ENCODE measurements at places on chromosomes 7 and 10.
A peak's percentile ranks its signal among the peaks of the same experiment; 100 is the strongest.

DNA sequence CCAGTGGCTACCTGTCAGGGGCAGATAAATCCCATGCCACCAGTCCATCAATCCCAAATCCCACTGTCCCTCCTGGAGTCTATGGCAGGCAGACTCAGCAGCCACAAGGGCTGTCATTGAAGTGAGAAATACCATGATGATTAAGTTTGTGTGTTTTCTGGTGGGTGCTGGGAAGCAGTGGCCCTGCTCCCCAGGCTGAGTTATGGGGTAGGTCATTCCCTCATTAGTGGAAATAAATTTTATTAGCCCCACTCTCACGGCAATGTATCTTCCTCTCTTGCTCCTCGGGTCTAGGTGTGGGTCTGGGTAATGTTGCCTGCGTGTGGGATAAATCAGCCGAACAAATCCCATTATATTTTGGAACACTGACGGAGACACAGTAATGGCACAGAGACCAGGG, 76.8 kb downstream of the PLXNA4 start:
- DNase-seq, result no peak

- DNase-seq, result peak; percentile 2
Measured at GRCh38 chr7:119482209-119482608, 790.8 kb upstream of the KCND2 start.

GRCh38 chr10:110141185-110141584, 66.2 kb upstream of the MXI1 start:
- DNase-seq, result no peak

- DNase-seq, result no peak
Measured at GRCh38 chr7:77253151-77253550, 53.5 kb upstream of the FGL2 start.

GRCh38 chr7:8115547-8116402, 146.2 kb downstream of the ICA1 start:
- DNase-seq, result no peak

DNA sequence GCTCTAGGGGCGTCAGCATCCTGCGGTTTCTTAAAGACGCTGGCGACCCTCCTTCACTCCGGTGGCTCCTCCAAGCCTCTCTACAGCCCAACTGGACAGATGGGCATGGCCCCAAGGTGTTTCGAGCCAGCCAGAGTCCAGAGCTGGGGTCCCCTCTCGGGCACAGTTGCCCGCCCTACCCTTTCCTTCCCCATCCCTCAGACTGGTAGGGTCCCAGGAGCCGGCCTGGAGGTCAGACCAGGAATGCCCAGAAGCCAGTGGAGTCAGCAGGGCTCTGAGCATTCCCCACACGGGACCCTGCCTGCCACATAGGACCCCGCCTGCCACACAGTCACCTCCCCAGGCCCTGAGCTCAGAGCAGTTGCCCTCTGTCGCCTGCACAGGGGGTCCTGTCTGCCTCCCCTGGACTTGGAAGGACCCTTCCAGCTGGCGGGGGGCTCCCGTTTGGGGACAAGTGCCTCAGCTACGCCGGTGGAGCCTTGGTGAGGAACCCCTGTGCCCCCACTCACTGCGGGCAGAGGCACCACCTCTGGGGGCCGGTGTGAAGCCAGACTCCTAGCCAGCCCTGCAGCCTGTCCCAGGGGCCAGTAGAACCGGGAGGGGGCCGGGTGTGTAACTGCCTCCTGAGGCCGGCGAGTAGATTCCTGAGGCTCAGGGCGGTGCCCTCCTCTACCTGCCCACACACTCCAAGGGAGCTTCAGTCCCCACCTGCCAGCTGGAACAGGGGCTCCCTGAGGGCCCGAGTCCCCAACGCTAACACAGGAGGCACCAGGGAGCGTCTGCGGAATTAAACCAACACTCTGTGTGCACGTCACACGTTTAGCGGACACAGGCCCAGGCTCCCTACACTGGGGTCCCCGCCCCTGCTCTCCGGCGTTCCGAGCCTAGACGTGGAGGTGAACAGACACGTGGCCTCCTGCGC, 19.4 kb upstream of the PDGFA start:
- no peak for DNase-seq

- DNase-seq, result peak; percentile 16
Measured at GRCh38 chr10:79293841-79294581, 53.3 kb upstream of the PPIF start.

DNA sequence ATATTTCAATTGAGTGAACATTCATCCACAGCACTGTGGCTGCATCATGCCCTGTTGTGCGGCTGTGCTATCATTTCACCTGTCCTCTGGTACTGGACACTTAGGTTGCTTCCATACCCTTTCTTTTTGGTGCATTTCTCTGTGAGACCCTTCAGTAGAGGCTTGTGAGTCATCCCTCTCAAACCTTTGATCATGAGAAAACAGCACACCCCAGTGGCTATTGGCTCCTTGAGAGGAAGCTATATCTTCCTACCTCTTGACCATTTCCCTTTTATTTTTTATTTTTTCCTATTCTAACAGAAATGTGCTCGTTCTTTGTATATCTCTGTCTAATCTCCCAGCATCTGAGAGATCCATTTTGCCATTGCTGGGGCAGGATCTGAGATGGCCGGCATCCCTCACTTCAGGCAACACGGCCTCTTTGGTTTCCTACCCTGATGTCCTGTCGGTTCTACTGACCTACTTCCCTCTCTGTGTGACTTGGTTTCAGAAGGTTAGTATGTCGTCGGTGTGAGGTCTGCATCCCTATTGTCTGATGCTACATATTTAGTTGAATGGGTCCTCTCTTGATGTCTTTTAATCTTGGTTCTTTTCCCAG, 23.8 kb upstream of the PIK3AP1 start:
- peak; percentile 43 for DNase-seq

- DNase-seq, result no peak
Measured at GRCh38 chr10:89165923-89166322, 41.2 kb downstream of the CH25H start.

- no peak for DNase-seq
Measured at GRCh38 chr10:17225808-17226207, 2.2 kb upstream of the VIM start.

GRCh38 chr10:93838278-93838677, 55.5 kb upstream of the SLC35G1 start:
- no peak for DNase-seq

DNA sequence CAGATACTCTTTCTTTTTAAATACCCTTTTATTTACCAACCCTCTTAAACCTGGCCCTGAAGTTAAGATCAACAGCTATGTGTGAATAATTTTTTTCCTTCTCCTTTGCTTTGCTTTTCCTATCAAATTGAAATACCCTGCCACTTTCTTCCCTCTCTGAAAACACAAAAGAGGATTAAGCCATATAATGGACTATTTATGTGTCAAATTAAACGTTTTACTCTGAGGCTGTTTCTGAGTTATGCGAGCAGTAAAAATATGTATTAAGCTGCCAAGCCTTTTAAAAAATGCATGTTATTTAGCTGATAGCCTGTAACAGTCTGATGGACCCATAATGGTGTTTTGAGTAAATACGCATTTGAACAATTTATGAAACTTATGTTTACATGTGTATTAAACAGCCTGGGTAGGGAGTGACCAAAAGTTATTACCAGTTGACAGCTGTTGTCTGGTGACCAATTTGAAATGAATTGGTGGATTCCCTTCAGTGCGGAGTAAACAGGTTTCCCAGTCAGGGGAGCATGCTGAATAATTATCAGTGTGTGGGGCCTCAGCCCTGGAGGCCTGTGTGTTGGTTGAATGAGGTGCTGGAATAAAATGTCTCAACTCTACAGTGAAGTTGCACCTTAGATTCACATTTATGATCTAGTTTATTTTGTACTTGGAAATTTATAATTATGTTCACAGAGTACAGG, 89.6 kb downstream of the AUTS2 start:
- no peak for DNase-seq

DNA sequence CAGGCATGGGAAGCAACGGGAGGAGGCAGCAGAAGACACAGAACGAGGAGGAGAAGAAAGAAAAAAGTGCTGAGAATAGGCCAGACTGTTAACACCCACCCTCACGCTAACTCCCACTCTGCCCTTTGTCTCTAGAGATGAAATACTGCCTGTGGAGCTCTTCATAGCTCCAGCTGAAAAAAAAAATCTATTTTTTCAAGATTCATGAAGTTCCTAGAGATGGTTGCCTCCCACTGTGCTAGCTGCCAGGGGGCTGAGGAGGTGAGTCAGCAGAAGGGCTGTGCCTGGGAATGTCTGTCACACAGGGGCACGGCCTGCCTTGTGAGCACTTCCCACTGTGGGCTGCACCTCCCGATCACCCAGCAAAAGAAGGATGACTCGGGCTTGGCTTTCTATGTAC, 144.5 kb downstream of the RNF216 start:
- DNase-seq, result peak; percentile 19

DNA sequence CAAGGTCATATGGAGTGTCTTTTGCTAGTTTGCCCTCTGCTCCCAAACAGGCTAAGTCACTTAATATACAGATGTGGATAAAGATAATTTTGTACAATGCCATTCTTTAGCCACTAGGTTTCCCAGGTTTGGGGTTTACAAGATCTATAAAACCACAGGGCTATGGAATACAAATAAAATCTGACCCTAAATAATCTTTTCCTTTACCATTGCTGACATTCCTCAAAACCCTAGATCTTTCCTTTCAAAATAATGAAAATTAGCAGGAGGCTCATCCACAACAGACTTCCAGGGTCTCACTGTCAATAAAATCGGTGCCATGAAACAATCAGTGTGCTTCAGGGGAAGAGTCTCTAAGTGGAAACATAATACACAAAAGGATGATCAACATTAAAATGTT, 148.4 kb downstream of the CPEB3 start:
- no peak for DNase-seq

DNA sequence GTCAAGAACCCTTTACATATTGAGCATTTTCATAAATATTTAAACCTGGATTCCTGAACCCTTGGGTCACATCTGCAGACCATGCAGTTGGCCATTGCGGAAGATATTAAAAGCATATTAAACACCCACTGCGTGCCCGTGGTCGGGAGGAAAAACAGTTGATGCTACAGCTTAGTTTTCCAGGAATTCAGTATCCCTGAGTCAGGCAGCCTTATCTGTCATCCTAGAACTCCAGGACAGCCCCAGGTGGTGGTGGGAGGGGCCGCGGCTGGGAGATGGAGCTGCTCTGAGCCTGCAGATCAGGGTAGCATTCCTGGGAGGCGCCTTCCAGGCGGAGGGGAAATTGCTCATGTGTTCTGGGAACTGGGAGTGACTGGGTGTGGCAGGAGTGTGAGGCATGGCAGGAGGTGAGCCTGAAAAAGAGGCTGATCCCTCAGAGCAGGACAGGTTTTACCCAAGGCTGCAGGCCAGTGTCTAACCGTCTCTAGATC, 222.9 kb upstream of the SH2B2 start:
- no peak for DNase-seq

DNA sequence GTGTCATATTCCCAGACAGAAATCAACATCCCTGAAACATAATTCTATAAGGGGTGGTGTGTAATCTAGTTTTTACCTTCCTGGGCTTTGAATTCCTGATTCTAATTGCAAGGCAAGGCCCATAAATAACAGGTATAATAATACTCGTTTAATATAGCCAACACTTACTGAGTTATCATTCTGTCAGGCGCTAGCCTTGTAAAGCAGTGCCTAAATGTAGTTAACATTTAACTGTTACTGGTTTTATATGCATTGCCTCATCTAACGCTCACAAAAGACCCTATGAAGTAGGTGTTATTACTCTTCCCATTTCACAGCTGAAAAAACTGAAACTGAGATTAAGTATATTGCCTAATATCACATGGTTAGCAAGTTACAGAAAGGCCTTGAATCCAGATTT, 772.5 kb downstream of the SUGCT start:
- DNase-seq, result no peak

GRCh38 chr7:92366730-92367129, 80.6 kb upstream of the GATAD1 start:
- no peak for DNase-seq

GRCh38 chr7:153507885-153508284, 544.3 kb upstream of the DPP6 start:
- no peak for DNase-seq

- no peak for DNase-seq
Measured at GRCh38 chr7:74625446-74625845, 32.1 kb upstream of the GTF2I start.

GRCh38 chr7:28328146-28328545, 84.2 kb upstream of the CREB5 start:
- no peak for DNase-seq

GRCh38 chr10:120515741-120516140, 58.7 kb downstream of the PLPP4 start:
- DNase-seq, result no peak

DNA sequence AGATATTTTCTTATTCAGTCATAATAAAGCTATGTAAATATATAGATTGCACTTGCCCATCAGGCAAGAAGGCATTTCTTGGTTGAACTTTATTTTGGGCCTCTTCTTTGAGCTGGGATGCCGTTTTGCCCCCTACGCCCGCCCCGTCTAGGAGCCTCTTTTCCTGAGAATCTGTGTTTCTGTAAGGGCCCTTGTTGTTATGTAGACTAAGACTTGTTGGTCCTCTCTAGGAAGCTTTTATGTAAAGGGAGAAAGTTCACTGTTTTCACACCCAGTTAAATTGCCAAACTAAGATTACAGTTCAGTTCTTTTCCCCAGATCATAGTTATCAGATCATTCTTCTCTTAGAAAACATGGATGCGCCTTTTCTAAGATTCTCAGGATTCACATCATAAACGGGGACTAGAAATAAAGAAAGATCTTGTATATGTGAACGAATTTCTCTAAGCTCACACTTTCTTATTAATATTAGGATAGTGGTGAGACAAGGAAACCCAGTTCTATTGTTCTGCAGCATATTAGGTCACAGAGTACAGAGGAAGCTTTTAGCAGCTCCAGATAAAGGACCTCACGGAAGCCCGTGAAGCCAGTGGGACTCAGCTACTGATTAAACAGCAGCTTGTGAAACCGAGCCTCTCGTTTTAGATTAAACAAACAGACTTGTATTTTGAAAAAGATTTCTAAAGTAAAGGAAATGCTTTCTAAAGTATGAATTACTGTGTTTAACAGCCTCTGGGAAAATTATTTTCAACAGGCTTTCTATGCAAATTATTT, 3.8 kb downstream of the LMTK2 start:
- DNase-seq, result peak; percentile 5

- no peak for DNase-seq
Measured at GRCh38 chr10:122647383-122647968, 52.2 kb downstream of the C10orf120 start.

GRCh38 chr10:29823553-29824080, 188.8 kb upstream of the SVIL start:
- no peak for DNase-seq

DNA sequence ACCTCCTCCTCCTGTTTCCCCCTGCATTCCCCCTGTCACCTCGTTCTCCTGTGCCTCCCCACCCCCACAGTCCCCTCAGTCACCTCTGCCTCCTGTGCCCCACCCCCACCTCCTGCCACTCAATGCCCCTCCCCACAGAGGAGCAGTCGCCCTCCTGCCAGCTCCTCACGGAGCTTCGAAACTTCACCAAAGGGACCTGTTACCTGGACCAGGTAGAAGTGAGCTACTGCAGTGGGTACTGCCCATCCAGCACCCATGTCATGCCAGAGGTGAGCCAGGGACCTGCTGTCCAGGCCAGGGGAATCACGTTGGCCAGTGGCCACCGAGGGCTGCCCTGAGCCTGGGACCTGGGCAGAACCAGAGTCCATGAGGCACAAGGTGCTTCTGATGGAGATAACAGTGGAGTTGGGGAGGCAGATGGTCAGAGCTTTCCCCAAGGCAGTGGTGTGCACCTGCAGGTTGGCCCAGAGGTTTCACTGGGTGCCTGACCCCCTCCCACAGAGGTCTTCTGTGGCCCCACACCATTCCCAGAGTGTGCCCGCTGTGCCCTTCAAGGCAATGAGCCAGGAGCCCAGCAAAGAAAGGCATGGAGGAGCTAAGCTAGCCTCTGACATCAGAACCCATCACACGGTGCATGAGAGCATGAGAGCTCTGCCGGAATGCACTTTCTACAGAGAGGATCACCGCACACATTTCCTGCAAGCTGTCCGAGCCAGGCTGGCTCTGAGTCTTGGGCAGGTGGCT, 7.0 kb upstream of the ZNF862 start:
- DNase-seq, result no peak

All from erythroblast (primary cell).